ENCODE measurements at places on chromosomes 3 and 15. TPM values are rescaled to one million over a fixed set of nuclear protein-coding genes. Genes with fewer than 3 reads are reported as not detected.

DNA sequence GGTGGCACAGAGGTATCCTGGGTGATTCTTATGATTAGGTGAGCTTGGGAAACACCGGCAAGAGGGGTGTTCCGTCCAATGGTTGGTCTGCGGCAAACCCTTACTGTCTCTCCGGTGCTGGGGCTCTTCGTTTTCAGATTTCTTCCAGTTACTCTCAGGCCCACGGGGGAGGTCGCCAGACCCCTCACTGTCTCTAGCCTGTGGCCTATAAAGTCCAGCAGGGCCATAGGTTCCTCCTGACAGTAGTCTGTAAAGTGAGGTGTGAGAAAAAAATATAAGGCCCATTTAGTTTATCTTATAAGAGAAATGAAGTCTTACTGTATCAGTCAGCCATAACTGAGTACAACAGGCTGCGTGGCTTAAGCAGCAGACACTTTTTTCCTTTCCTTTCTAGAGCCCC, 1.4 kb downstream of the ESYT3 start:
- DNase-seq, result no peak

DNA sequence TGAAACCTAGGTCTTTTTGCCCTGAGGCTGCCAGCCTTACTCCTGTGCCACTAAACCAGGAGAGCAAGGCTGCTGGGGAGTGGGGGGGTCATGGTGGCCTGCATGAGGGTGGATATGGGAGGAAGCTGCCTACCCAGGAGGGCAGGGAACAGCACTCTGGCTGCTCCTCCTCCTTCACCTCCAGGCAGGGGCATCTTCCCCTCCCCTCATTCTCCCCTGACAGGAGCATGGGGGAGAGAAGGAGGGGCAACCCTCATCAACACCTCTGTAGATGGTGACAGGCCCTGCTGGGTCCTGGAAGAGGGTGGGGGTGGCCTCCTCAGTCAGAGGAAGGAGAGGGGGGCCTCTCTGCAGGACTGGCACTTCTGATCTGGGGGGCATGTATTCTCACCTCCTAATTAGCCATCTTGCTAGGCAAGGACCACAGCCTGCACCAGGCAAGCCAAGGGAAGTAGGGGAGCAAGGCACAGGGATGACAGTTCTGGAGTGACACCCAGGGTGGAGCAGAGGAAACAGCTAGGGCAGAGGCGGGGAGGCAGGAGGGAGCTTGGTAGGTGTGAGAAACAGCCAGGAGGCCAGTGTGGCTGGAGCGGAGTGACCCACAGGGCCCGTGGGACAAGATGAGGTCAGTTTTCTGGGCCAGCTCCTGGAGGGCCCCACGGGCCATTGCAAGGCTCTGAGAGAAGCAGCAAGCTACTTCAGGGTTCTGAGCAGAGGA, 4.9 kb downstream of the CCDC33 start:
- no peak for DNase-seq

GRCh38 chr15:65399997-65400396, 22.2 kb upstream of the IGDCC3 start:
- DNase-seq, result no peak

- DNase-seq, result no peak
These were observed 277.3 kb upstream of the NR2F2 start for GRCh38 chr15:96053031-96053780.

DNA sequence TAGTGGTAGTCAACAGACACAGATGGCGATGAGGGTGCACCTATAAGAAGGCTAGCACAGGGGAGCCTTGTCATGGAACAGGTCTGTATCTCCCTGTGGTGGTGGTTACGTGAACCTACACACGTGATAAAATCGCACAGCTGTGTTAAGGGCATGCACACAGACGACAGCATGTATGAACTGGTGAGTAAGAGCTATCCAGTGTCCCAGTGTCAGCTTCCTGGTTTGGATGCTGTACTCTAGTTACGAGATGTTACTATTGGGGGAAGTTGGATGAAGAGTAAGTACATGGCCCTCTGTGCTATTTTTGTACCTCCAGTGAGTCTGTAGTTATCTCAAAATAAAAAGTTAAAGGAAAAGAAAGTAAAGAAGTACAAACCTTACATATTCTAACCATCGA, 38.2 kb downstream of the MTMR10 start:
- no peak for DNase-seq

DNA sequence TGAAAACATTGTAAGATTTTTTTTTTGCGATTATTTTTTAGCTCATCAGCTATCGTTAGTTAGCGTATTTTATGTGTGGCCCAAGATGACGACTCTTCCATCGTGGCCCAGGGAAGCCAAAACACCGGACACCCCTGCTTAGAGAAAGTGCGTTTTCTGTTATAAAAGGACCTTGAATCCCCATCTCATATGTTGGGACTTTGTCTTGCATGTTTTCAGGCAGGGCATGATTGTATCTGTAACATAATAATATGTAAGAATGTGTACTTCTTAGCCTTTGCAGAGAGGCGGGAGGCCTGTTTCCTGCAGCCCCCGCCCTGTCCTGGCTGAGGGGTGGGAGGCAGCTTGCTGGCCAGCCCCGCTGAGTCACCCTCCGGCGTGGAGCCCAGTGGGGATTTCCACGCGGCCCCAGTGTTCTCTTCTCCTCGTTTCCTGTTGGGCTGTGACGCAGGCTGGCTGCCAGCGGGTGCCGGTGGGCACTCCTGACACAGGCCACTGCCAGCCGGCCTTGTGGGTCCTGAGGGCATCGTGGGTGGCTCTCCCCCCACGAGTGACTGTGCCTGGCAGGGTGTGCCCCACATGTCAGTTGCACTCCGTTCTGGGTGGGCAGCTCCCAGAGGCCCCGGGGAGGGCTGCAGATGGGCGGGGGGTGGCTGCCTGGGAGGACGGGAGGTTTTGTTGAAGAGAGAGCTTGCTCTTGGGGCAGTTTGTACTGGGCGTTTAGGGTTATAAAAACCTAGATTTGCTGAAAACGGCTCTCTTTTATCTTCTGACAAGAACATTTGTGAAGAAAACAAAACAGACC, 55.6 kb downstream of the SMAD3 start:
- peak; percentile 84 for DNase-seq

The UBAP1L gene
- 0.21 TPM for polyA plus RNA-seq

The LIPH gene
- polyA plus RNA-seq, result not detected
